ENCODE measurements at places on chromosomes 5 and 9.
A peak's percentile ranks its signal among the peaks of the same experiment; 100 is the strongest.

GRCh38 chr9:126123927-126124326 is 202.7 kb upstream of the MVB12B start:
- DNase-seq = no peak

- DNase-seq = no peak
These were observed 1.4 kb upstream of the HNRNPH1 start for GRCh38 chr5:179624841-179625271.

DNA sequence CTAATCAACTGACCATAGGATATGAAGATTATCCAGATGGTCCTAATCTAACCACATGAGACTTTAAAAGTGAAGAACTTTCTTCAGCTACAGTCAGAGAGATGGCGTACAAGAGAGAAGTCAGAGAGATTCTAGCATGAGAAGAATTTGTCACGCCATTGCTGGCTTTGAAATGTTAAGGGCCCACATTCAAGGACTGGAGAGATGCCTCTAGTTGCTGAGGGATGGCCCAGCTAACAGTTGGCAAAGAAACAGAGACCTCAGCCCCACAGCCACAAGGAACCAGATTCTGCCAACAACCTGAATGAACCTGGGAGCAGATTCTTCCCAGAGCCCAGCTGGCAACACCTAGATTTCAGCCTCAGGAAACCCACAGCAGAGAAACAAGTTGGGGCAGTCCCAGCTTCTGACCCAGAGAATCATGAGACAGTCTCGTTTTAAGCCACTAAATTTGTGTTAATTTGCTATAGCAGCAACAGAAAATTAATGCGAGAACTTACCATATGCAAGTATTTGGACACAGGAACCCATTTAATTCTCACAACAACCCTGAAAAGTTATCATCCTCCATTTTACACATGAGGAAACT is 132.0 kb downstream of the MLLT3 start:
- no peak for DNase-seq

GRCh38 chr5:178457471-178457870 is 132.7 kb downstream of the COL23A1 start:
- no peak for DNase-seq

GRCh38 chr5:98781964-98782363 is 8.5 kb downstream of the RGMB start:
- no peak for DNase-seq

- no peak for DNase-seq
These were observed 6.0 kb upstream of the RXRA start for GRCh38 chr9:134320126-134320867.

- no peak for DNase-seq
These were observed 406.1 kb upstream of the CHD1 start for GRCh38 chr5:99334936-99335335.

GRCh38 chr5:125587631-125588030 is 835.6 kb upstream of the GRAMD2B start:
- DNase-seq = no peak

DNA sequence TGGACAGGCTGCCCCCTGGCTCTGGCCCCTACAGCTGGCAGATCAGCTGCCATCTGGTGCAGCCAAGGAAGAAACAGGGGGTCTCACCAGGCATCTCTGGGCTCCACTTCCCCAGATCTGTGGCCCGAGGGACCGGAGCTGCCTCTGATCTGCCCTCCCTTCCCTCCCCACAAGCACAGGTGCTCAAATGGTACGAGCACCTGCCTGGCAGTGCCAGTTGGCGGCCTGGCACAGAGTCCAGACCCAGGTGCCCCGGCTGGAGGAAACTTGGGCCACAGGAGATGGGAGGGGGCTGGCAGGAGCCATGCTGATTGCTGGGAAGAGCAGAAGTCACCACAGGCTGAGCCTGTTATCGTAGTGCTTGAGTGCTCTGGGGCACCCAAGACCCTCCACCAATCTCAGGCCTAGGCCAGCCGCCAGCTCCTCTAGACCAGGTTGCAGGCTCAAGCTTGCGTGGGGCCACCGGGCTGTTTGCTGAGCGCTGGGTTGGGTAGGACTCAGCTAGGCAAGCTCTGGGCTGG is 5.0 kb upstream of the CAMK2A start:
- no peak for DNase-seq

DNA sequence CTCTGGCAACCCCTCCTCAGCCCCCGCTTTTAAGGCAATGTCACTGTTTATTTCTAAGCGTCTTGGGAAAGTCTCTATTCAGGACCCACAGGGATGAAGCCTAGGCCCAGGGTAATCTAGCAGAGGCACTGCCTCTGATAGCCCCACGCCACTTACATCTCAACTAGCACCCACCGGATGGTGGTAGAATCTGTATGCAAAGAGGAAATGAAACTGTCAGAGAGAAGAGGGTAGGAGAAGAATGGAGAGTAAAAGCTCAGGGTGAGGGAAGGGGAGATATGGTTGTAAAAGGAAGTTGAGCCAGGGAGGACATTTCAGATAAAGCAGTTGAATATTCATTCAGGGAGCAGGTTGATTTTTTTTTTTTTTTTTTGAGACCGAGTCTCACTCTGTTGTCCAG is 3.0 kb downstream of the FRRS1L start:
- no peak for DNase-seq

- peak; percentile 3 for DNase-seq
These were observed at the start of gene UBE2QL1 for GRCh38 chr5:6448622-6449464. UBE2QL1 (plus strand) TSS chr5:6448859; CDS start chr5:6448894, 35 bp downstream.

- DNase-seq = no peak
These were observed 315.6 kb upstream of the DAB2 start for GRCh38 chr5:39740404-39740803.

- DNase-seq = no peak
These were observed 247.6 kb upstream of the PDE4D start for GRCh38 chr5:60141119-60141518.

DNA sequence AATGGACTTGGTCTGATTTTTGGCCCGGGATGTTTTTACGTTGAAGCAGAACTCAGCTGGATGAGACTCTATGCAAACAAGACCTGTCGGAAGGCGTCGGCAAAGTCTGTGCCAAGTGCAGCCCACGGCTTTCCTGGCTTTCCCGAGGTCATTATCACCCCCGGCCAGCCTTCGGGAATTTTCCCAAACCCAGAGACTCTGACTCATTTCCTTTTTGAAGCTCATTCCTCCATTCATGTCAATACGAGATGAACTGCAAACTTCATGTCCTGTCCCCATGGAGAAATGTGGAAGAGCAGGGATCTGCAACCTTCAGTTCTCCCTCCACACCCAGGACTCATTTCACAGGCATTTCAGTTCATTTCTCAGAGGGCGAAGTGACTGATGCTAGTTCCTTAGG is 95.3 kb downstream of the IRX2 start:
- no peak for DNase-seq

DNA sequence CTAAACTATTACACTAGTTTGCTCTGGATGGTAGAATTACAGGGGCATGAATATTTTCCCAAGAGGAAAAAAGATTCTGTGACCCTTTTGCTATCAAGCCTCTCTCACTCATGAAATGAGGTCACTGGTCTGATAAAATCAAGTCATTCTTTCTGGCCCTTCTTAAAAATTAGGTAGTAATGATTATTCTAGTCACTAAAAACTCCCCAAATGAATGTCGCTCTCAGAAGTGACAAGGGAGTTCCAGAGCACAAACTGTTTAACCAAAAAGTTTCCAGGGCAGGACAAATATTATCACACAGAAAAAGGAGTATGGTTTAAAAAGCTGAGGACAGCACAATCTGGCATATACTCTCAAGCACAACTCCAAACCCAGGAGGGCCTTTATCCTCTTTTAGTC is 12.5 kb downstream of the ERMP1 start:
- DNase-seq = no peak

DNA sequence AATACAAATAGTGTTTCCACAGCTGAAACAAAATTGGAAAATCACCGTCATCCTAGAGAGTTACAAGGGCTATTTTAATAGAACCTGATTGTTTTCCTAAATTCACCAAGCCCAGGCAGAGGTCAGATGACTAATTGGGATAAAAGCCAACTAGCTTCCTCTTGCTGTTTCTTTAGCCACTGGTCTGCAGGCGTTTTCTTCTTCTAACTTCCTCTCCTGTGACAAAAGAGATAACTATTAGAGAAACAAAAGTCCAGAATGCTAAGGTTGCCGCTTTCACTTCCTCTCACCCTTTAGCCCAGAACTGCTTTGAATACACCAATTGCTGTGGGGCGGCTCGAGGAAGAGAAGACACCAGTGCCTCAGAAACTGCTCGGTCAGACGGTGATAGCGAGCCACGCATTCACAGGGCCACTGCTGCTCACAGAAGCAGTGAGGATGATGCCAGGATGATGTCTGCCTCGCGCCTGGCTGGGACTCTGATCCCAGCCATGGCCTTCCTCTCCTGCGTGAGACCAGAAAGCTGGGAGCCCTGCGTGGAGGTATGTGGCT is at the start of gene TLR4:
TLR4 (plus strand) TSS at position 380 of the 552 bp plus-strand sequence; CDS start at position 450, 70 bp downstream.
- DNase-seq = peak; percentile 98

- no peak for DNase-seq
These were observed 43.7 kb downstream of the OR2Y1 start for GRCh38 chr5:180696116-180696515.

DNA sequence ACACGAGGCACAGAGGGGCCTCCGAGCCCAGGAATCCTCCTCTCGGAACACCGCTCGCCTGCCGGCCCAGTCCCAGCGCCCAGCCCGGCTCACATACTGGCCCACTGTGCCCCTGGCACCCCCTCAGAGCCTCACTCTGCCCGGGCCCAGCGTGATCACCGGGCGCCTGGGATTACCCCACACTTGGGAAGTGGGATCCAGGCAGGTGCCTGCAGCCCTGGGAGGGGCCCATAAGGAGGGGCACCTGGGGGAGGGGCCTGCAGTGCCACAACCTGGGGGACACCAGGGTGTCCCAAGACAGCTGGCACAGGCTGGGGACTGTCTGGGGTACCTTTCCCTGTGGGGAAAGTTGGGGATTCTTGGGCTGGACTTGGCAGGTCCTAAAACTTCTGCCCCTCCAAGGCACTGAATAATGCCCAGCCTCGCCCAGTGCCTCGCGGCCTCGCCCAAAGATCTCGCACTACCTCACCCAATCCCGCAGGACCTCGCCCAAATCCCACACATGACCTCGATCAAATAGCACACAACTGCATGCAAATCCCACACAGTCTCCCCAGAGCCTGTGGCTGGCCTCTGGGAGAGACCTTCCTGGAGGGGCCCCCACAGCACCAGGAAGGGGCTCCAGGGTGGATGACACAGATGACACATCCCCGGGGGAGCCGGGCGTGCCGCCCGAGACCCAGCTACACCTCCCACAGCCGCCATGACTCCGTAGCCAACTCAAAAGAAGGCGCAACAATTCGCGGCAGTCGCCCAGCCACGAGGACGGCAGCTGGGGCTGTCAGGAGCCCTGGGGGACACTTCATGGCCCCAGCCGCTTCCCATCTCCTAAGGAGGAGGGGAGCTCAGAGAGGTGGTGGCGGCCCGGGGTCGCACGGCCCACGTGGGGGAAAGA is 13.7 kb downstream of the NOTCH1 start:
- DNase-seq = no peak

GRCh38 chr5:161847941-161848391 is at the start of gene GABRA1:
GABRA1 (plus strand) TSS chr5:161848120; CDS start chr5:161850811, 2,691 bp downstream.
- peak; percentile 2 for DNase-seq

DNA sequence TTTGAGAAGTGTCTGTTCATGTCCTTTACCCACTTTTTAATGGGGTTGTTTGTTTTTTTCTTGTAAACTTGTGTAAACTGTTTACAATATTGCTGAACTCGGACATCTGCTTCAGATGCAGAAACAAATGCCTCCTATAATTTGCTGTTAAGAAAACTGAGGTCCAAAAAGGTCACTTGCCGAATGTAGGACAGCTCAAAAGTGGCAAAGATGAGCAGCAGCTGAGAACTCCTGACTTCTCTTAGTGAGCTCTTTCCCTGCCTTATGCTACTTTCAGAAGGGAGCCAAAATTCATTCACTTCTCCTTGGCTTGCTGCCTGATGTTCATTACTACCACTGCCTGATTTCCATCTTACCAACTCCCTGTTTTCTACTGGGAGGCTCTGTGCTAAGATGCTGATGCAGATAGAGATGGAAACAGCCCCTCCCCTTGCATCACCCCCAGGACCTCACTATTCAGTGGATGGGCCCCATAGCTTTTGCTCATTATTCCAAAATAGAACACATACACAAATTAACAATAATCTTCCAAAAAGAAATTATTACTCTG is 60.1 kb downstream of the SEMA6A start:
- DNase-seq = no peak

DNA sequence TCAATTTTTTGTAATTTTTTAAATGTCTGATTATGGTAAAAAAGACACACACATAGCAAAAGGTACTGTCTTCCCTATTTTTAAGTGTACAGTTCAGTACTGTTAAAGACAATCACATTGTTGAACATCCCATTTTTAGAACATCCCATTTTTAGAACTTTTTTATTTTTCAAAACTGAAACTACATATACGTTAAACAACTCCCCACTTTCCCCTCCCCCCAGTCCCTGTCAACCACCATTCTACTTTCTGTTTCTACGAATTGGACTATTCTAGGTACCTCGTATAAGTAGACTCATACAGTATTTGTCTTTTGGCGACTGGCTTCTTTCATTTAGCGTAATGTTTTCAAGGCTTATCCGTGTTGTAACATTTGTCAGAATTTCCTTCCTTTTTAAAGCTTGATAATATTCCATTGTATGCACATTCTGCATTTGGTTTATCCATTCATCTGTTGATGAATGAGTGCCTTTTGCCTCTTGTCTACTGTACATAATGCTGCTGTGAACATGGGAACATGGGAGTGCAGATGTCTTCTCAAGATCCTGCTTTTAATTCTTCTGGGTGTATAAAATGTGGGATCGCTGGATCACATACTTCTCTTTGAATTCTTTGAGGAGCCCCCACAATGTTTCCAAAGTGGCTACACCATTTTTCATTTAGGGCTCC is 154.0 kb downstream of the PIK3R1 start:
- peak; percentile 19 for DNase-seq

- DNase-seq = peak; percentile 91
These were observed 82.3 kb downstream of the SECISBP2 start for GRCh38 chr9:89400403-89401116.

GRCh38 chr5:5586721-5587120 is 164.2 kb downstream of the ICE1 start:
- DNase-seq = no peak
